ENCODE measurements at places on chromosomes 11 and 22.

GRCh38 chr11:103537904-103538502 lies 428.8 kb downstream of the DYNC2H1 start:
- DNase-seq, result peak; percentile 42

- no peak for DNase-seq
These were observed 3.4 kb upstream of the NHERF4 start for GRCh38 chr11:119181677-119182412.

DNA sequence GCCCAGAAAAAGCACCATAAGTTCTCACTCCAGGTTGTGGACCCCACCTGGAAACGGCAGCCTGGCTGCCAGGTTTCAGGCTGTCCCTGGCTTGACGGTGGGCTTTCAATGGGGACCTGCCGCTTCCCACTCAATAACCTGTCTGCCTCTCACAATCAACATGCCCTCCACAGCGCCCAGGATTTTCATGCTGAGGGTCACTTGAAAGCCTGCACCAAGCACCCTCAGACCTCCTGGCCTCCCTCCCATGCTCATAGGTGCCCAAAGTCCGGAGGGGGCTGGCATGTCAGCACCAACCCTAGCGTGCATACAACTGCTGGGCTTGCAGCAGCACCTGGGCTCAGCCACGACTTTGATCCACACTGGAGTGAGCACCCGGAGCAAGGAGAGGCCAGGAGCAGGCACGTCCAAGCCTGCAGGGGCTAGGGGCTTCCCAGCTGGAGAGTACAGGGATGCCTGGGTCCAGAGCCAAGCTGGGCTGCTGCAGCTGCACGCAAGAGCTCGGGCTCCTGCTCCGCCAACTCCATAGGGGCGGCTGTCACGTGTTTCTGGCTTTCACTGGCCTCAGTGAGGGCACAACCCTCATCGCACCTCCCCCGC lies 1214.3 kb upstream of the RAG2 start:
- DNase-seq, result no peak

- DNase-seq, result no peak
These were observed 72.6 kb downstream of the NCAPD3 start for GRCh38 chr11:134151083-134151747.
